Stimulated activated CD4-positive, alpha-beta T cell treated with anti-CD3 and anti-CD28 coated beads, Interleukin-15, amount 100 ng/mL, for 48 hours (primary cell): ENCODE measurements at places on chromosomes 4 and X.

- DNase-seq, result no peak
These were observed 516.9 kb downstream of the PDHA2 start for GRCh38 chr4:96356591-96357370.

DNA sequence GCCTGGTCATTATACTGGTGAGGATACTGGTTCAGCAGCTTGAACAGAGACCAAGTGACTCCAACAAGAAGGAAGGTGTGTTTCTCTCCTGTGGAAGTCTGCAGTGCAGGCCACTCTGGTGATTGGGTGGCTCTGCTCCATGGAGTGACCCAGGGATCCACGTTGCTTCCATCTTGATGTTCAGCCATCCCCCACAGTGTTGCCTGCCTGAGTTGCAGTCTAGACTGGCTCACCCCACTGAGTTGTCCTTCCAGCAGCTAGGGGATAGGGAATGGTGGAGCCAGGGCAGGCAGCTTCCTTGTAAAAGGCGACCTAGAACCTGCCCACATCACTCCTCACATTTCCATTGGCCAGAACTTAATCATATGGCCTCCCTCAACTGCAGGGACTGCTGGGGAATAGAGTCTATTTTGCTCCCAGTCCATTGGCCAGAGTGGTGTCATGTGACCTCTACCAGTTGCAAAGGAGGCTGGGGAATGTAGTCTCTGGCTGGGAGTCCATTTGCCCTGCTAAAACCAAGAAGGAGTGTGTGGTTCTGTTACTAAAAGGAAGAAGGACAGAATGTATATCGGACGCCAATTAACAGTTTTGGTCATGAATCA is 8.0 kb downstream of the MAN2B2 start:
- no peak for DNase-seq

DNA sequence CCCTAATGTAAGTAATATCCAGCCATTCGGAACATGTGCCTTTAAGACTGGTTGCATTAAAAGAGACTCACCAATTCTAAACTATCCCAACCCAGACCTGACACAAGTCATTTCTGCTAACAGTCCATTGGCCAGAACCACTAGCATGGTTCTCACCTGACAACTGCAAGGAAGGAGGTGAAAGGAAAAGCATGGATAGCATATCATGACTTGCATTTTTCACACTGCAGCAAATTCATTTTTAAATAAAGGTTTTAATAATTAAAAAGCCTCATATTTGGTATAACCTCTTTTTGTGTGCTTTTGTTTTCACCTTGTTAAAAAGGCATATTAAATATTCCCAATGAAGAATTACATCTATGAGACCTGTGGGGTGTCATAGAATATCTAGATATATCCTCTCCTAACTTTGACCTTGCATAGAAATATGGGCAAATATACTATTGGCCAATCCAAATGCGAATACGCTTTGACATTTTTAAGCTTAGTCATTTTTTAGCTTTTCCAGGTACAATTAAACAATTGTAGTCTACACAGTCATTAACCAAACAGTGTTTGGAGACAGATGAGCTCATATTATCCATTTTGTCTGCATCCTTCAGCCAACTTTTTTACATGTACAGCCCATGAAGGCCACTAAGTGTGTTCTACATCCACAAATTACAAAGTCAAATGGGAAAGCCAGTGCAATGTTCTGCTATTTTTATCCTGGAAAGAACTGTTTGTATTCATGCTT is 295.3 kb downstream of the PDGFC start:
- DNase-seq, result no peak

DNA sequence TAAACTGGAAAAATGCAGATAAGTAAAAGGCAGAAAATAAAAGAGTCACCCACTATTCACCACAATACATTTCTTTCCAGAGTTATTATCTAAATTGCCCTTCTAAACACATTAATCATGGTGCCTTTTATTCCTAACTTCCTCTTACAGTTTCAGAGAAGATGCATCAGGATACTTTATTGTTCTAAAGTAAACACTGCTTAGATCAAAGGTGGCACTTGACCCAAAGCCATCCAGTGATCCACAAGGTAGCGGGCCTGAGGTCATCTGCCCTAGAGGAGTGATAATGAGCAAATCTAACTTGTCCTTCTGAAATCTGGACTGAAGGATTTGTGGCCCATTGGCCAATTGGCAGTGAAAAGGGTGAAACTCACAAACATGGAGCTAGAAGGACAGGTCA is 12.0 kb upstream of the TMEM154 start:
- DNase-seq, result no peak

DNA sequence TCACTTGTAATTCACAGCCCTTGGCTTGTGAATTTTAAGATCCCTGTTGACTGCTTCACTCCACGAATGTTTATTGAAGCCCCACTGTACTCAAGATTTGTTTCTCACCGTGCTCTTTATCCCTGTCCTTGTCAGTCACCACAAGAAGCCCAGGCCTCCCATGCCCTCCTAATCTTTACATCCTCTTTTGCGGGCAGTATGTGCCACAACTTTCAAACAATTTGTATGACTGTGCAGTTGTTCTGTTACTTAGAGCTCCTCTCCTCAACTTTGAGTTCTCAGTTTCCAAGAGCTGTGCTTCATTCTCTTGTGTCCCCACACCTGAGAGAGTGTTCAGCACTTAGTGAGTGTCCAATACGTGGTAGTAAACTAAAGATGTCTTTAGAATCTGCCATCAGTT is 467.7 kb downstream of the NKX6-1 start:
- DNase-seq, result no peak

GRCh38 chr4:93174598-93174997 is 654.0 kb upstream of the ATOH1 start:
- no peak for DNase-seq

- no peak for DNase-seq
These were observed 1263.6 kb upstream of the ADGRL3 start for GRCh38 chr4:59936566-59936965.

DNA sequence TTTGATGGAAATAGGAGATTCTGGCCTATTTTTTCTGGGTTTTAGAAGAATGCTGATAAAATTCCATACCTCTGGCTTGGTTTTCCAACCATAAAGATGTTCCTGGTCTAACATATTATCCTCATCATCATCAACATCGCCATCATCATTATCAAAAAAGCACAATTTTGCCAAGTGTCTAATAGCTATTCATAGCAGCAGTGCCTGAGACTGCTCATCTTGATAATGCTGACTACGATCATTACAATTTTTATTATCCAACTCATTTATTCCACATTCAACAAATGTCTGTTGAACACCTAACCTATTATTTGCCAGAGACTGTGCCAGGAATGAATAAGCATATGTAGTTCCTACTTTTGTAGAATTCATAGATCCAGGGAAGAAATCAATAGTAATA is 303.5 kb upstream of the GATB start:
- no peak for DNase-seq

DNA sequence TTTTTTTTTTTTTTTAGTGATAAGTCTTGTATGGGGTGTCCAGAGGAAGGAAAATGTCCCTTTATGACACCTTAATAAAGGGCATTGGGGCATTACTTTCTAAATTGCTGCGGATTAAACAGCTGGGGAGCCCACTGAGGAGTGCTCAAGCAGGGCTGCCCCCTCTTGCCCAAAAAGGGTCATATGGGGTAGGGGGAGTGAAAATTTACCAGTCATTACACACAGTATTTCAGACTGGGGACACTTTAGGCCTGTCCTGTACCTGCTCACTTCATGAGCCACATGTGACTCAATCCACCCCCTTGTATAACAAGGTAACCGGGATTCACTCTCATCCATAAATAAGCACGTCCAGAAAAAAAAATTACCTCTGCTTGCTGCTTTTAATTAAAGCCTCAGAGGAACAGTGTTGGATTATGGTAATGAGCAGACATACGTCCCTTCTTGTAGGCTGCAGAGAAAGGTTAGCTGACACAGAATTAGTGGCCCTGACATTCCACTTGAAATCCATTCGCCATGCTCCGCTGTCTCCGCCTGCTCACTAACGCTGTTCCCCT is 1.8 kb downstream of the PRDM8 start:
- no peak for DNase-seq

- DNase-seq, result no peak
These were observed 36.9 kb downstream of the PARM1 start for GRCh38 chr4:74969507-74970474.
